ENCODE measurements at places on chromosomes 7 and 10. TPM values are rescaled to one million over a fixed set of nuclear protein-coding genes. Genes with fewer than 3 reads are reported as not detected.

HOXA6 gene
- 4.4 TPM for total RNA-seq

STAG3 gene
- total RNA-seq = 0.28 TPM

CRHR2 gene
- total RNA-seq = not detected

WEE2 gene
- not detected for total RNA-seq

MYO3A gene
- total RNA-seq = not detected

PLXDC2 gene
- total RNA-seq = 20.9 TPM

IL2RA gene
- total RNA-seq = not detected

CDNF gene
- total RNA-seq = 1.1 TPM

CISD1 gene
- 23.9 TPM for total RNA-seq

SPDYE2B gene
- total RNA-seq = not detected

ZNF488 gene
- total RNA-seq = not detected

CABCOCO1 gene
- 0.83 TPM for total RNA-seq

CPA1 gene
- 0.09 TPM for total RNA-seq

MLXIPL gene
- 0.37 TPM for total RNA-seq

PRLHR gene
- not detected for total RNA-seq

TRIM73 gene
- total RNA-seq = 0.71 TPM

GRID2IP gene
- total RNA-seq = not detected

TAS2R41 gene
- total RNA-seq = not detected

FAM221A gene
- 1.7 TPM for total RNA-seq

PAPSS2 gene
- 147 TPM for total RNA-seq

Data from smooth muscle cell of bladder (primary cell).